ENCODE measurements at places on chromosomes 2 and 18. TPM values are rescaled to one million over a fixed set of nuclear protein-coding genes. Genes with fewer than 3 reads are reported as not detected.
A peak's percentile ranks its signal among the peaks of the same experiment; 100 is the strongest.

GRCh38 chr2:23660237-23660636, 266.7 kb downstream of the ATAD2B start:
- no peak for DNase-seq
- peaks cover 12% of the 10 kb centered on the region for H3K27me3 ChIP-seq
- no peak overlapping the region for H3K4me3 ChIP-seq
- H3K36me3 ChIP-seq: no peaks in the 10 kb centered on the region
- no peak overlapping the region for H3K27ac ChIP-seq
- H3K4me1 ChIP-seq: peaks cover 3% of the 10 kb centered on the region

DNA sequence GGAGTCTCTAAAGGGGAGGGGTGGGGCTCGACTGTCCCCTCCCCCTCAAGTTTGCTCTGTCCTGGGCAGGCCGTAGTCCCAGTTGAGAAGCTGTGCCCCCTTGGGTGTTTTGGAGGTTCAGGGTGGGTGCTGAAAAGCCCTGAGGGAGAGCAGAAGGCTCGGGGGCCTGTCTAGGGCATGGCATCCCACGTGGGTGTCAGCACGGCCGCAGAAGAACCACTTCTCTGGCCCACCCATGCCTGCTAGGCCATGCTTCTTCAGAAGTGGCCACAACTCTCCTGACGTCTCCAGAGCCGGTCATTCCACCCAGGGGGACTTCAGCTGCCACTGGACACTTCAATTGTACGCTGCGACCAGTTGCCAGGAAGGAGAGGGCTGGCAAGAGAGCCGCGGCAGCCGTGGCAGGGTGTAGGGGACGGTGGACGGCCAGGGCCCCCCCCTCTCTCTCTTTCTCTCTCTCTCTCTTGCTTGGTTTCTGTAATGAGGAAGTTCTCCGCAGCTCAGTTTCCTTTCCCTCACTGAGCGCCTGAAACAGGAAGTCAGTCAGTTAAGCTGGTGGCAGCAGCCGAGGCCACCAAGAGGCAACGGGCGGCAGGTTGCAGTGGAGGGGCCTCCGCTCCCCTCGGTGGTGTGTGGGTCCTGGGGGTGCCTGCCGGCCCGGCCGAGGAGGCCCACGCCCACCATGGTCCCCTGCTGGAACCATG, at the start of gene INPP5D:
TSS of gene INPP5D (plus strand) at position 546 of the 704 bp plus-strand sequence. CDS start at position 683, 137 bp downstream.
- H3K36me3 ChIP-seq: peaks cover 44% of the 10 kb centered on the region
- H3K4me3 ChIP-seq: peak within 1 kb of the TSS; percentile 99
- H3K27me3 ChIP-seq: no peaks in the 10 kb centered on the region
- peak; percentile 83 for DNase-seq
- peaks cover 44% of the 10 kb centered on the region for H3K4me1 ChIP-seq

- no peaks in the 10 kb centered on the region for H3K4me1 ChIP-seq
- H3K36me3 ChIP-seq: peaks cover 4% of the 10 kb centered on the region
- no peak overlapping the region for H3K27ac ChIP-seq
- H3K27me3 ChIP-seq: no peaks in the 10 kb centered on the region
- no peak for DNase-seq
Measured at GRCh38 chr2:135485441-135485840, 45.6 kb downstream of the ZRANB3 start.

- H3K4me3 ChIP-seq: no peak overlapping the region
- no peak for DNase-seq
- no peaks in the 10 kb centered on the region for H3K36me3 ChIP-seq
- H3K4me1 ChIP-seq: no peaks in the 10 kb centered on the region
- H3K27ac ChIP-seq: no peak overlapping the region
- no peaks in the 10 kb centered on the region for H3K27me3 ChIP-seq
Measured at GRCh38 chr2:115520727-115521126, 1078.3 kb downstream of the DPP10 start.

DNA sequence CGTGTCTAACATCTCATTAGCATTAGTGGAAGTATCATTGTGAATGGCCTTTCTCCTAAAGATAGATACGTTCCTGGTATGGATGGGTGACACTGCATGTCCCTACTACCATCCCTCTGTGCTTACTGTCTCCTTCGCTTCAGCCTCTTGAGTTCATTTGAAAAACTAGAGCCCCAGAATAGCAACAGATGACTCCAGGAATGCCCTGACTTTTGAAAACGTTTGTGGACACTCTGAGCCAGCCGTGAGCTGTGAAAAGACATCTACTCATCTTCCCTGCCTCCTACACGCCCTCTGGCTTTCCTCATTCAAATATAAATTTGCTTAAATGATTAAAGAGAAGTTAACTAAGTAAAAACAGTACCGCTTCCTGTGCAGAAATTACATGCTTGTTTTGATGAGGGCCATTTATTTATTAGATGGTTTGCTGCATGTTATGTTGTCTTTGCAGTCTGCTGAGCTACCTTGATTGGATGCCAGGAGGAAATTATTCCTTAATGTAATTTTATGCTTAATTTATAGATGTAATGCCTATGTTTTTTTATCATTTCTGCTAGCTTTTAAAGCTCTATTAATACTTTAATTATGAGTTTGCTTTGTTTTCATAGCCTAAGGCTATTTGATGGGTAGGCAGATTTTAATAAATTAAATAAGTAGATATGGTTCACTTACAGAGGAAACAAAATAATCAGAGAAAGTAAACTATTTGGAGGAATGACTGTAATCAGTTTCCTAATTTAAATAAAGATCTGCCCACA, 32.1 kb upstream of the MYO3B start:
- H3K36me3 ChIP-seq: no peaks in the 10 kb centered on the region
- no peak for DNase-seq
- no peak overlapping the region for H3K4me3 ChIP-seq
- no peak overlapping the region for H3K27ac ChIP-seq
- no peaks in the 10 kb centered on the region for H3K4me1 ChIP-seq

DNA sequence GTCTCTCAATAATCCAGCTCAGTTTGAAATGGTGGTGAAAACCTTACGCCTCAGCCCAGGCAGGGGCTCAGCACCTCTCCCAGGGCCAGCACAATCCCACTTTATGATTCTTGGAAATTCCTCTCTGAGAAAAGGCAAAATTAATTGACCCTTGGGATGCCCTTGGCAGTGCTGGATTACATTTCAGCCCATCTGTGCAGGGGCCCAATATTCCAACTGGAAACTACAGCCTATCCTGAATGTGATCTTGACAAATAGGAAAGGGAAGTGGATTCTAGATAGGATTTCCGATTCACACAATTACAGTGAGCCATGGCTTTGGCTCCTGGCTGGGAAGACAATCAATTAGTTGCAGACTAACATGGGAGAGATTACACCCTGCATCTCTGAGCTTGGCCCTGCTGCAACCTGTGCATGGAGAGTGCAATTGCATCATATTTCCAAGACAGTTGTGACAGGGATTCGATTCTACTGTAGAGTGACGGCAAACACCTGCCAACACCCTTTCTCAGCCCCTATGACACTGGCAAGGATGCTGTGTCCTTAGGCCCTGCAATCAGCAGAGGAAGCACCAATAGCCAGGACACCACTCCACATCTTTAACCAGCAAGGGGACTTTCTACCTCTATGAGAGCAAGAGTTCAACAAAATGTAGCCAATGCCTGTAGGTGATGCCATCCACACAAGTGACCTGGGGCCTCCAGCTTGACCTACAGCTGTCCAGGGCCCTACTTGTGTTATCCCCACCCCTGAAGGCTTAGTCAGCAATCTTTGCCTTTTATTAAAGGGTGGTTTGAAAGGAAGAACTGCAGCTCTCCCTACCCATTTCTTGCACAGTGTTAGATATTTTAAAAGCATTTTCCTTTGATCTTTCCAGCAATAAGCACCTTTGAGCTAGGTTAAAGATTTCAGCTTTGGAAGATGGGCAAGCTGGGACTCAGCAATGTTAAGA, 187.2 kb upstream of the HS6ST1 start:
- H3K4me3 ChIP-seq: no peak overlapping the region
- no peak overlapping the region for H3K27ac ChIP-seq
- DNase-seq: no peak
- H3K27me3 ChIP-seq: no peaks in the 10 kb centered on the region
- no peaks in the 10 kb centered on the region for H3K36me3 ChIP-seq

- H3K4me3 ChIP-seq: no peak overlapping the region
- peaks cover 12% of the 10 kb centered on the region for H3K27me3 ChIP-seq
- no peak overlapping the region for H3K27ac ChIP-seq
- H3K4me1 ChIP-seq: no peaks in the 10 kb centered on the region
Measured at GRCh38 chr2:215881582-215881981, 131.8 kb downstream of the MREG start.

DNA sequence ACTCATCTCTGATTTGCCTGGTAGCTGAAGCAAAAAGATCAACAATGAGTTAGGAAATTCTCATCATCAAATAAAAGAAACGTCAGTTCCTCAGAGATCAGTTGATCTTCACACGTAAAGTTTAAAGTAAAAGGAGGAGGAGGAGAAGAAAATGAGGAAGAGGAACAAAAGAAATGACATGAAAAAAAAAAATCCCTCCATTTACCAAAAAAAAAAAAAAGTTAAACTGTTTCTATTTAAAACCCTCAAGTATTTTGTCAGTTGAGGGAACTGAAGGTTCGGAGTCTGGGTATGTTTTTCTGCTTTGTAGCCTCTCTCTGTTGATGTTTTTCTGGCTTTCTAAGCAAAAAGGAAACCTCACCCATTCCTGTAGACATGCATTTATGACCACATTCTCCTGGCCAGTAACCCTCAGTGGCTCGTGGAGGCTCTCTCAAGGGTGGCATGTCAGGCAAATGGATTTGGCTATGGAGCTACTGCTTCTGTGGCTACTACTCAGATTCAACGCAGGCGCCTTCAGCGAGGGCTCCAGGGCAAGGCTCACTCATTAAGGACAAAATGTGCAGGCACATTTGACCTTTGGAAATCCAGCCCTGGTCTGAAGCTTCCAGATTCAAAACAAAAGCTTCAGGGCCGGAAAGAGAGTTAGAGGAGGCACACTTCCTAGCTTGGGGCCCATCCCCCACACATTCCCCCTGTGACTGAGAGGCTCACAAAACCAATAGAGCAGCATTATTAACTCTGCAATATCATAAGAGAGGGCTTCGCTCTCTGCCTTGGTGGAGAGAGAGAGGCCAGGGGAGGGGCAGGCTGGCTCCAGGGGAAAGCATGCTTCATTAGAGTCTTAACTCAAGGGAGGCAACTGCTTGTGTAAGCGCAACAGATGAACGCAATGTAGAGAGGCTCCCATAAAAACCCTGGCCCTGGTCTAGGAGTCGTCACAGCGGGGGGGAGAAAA, 22.3 kb downstream of the KLF7 start:
- peaks cover 67% of the 10 kb centered on the region for H3K36me3 ChIP-seq
- H3K4me3 ChIP-seq: peak overlapping the region; percentile 63
- peaks cover 64% of the 10 kb centered on the region for H3K4me1 ChIP-seq

- H3K36me3 ChIP-seq: peaks cover 52% of the 10 kb centered on the region
- H3K4me3 ChIP-seq: no peak overlapping the region
- no peak for DNase-seq
- H3K27me3 ChIP-seq: no peaks in the 10 kb centered on the region
- peaks cover 77% of the 10 kb centered on the region for H3K4me1 ChIP-seq
- H3K27ac ChIP-seq: no peak overlapping the region
Measured at GRCh38 chr18:77113361-77114151, 19.0 kb downstream of the MBP start.

Gene SPDYA
- total RNA-seq: 0.93 TPM

Gene IL36RN
- total RNA-seq: not detected

Gene DYNAP
- total RNA-seq: not detected

Gene CDH2
- total RNA-seq: not detected

Gene ADCY3
- total RNA-seq: 55.6 TPM

All from activated CD4-positive, alpha-beta memory T cell treated with anti-CD3 and anti-CD28 coated beads, Interleukin-2, amount 10 ng/mL, durations not matched to agents 7 days and 5 days (primary cell).